NCI-H1092 (cell line): ENCODE measurements at places on chromosomes 5 and 9.

DNA sequence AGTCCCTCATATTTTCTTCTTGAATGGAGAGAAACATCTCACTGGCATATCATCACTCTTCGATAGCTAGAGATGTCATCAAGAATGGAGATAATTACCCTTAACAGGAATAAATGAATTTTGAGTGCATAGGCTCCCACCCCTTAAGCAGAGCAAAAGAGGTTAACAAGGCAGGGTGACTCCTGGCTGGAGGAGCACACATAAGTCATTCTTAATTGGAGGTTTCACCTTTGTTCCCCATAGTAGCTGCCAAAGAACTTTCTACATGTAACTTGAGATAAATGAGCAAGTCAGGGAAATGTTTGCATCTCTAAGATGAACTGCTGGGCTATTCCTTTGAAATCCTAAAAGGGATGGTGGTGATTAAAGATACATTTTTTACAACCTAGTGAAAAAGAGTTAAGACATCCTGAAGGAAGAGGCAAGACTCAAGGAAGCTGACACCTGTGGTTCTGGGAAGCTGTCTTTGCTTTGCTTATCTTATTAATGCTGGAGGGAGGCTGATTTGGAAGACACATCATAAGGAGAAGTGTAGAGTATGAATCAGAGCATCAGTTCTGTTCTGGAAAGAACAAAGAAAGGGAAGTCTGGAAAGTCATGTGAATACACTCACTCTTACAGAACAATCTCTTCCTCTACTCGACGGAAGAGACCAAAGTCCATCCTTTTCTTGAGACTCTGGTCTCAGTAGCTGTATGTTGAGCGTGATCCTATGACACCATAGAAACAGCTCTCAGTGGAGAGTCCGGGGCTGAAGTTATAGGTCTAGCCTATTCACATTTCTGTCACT, 326.3 kb downstream of the OSTF1 start:
- DNase-seq, result no peak

DNA sequence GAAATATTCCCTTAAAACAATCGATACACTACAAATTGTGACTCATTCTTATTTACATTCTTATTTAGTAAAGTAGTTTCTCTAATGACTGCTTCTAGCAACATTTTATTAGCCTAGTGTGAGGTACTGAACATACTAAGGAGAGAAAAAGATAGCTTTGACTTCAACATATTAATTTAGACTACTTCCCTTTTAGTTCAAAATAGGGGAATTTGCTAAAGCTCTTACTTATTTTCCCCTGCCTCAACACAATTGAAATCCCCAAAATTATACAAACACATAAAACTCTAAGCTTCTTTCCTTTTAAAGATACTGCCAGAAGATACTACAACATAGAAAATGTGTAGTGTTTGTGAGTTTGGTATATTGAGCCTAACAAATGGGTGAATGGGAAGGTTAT, 55.2 kb downstream of the ANXA1 start:
- DNase-seq, result no peak

GRCh38 chr9:71819115-71819739, 50.9 kb upstream of the CEMIP2 start:
- no peak for DNase-seq

DNA sequence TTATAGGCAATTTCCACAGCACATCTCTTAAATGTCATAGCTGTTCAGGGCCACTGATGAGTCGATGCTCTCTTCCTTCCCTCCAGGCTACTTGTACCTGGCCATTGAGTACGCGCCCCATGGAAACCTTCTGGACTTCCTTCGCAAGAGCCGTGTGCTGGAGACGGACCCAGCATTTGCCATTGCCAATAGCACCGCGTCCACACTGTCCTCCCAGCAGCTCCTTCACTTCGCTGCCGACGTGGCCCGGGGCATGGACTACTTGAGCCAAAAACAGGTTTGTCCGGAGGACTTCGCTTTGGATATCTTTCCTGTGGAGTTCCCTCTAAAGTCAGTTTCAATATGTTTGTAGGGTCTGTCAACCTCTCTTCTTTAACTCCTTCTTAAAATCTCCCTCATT, 84.3 kb downstream of the EQTN start:
- no peak for DNase-seq

GRCh38 chr5:93209476-93209875, 371.5 kb downstream of the NR2F1-AS1 start:
- no peak for DNase-seq

DNA sequence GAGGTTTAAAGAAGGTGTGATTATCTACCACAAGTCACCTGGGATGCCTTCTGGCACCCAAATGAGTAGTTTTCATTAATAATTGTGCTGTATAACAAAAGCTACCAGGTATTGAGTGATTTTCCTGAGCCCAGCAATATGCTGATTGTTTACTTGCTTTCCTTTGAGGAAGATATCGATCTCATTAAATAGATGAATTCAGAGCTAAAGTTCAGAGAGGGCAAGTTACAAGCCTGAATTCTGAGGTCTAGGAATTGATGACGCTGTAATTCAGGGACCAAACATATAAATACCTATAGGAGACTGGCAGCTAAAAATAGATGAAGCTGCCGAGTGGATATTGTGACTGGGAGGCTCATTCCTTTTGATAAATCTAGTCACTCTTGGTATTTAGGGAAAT, 1.1 kb downstream of the ERCC6L2 start:
- DNase-seq, result no peak

GRCh38 chr5:111229221-111229835, 5.1 kb downstream of the CAMK4 start:
- no peak for DNase-seq

DNA sequence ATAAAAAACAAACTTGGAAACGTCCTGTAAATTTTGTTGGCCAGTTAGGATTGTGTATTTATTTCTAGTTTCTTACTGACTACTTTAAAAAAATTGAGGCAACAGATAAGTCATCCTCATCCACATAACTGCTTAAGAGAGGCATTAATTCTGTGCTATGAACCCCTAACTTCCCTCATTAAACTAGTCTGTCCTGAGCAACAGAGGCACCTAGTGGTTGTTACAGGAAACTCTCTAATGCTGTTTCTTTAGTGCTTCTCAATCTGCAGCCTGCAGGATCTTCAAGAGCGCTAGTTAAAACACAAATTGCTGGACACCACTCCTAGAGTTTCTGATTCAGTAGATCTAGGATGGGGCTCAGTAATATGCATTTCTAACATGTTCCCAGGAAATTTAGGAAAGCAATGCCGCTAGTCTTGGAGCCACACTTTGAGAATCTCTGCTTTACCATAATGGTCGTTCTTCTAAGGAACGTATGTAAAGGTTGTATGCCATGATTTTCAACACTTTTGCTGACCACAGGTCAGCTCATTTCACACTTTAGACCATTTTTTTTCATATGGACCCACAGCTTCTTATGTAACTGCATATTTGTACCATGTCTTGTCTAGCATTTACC, 410.1 kb upstream of the SMARCA2 start:
- DNase-seq, result no peak

DNA sequence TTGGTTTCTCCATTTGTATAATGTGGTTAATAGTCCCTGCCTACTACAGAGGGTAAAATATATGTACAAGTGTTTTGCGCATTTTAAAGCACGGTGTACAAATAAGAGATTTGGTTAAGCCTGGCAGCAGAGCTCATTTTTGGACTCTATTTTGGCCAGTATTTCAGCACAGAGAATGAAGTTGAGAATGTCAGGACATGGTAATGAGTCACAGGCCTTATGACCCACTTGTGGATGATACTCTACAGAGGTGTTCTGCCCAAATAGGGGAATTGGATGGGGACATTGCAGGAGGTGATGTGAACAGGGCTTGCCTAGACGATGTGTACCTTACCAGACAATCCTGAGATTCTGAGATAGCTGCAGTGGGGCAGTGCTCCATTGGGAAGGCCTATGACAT, 50.6 kb downstream of the MELK start:
- no peak for DNase-seq

- DNase-seq, result no peak
These were observed 154.1 kb downstream of the ARHGAP26 start for GRCh38 chr5:142924135-142924883.

- no peak for DNase-seq
These were observed 56.0 kb downstream of the KIAA0825 start for GRCh38 chr5:94562327-94562971.

- DNase-seq, result no peak
These were observed 92.8 kb downstream of the ITGA1 start for GRCh38 chr5:52880541-52880940.
